ENCODE measurements at places on chromosomes 4 and X. TPM values are rescaled to one million over a fixed set of nuclear protein-coding genes. Genes with fewer than 3 reads are reported as not detected.

The FGF2 gene
- total RNA-seq = 16.9 TPM

The CDKL2 gene
- total RNA-seq = 15.9 TPM

The LRP2BP gene
- 1.9 TPM for total RNA-seq

The APEX2 gene
- total RNA-seq = 15.9 TPM

The BRCC3 gene
- total RNA-seq = 23.0 TPM

The CENPVL2 gene
- total RNA-seq = not detected

The EREG gene
- total RNA-seq = 0.44 TPM

The INTS6L gene
- 7.7 TPM for total RNA-seq

DNA sequence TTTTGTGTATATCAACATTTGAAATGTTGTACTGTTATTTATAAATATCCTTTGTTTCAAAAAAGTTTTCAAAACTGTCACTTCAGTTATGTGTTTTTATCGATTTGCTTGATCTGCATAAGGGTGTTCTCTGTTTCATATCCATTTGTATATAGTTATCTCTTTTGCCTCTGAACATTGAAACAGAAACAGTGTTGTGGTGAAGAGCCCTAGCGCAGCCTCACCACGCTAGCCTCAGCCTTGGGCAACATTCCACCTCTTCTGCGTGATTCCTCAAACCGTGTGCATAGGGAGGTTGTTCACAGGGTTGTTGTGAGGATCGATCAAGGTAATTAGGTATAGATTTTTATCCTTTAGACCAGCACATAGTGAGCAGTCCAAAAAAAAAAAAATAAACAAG lies 287.0 kb upstream of the GALNT7 start:
- no peak for DNase-seq

- no peak for DNase-seq
Measured at GRCh38 chr4:2470791-2471190, 1.9 kb downstream of the RNF4 start.

DNA sequence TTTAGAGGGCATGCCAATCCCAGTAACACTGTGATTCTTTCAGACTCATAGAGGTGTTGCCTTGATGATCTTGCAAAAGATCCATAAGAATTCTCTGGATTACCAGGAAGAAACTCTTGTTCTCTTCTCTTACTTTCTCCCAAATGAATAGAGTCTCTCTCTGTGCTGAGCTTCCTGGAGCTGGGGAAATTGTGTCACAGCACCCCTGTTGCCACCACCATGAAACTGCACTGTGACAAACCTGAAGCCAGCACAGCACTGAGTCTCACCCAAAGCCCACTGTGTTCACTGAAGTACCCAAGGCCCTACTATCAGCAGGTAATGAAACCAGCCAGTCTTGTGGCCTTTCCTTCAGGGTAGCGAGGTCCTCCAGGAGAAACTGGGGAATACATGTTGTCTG lies 332.7 kb upstream of the FGF16 start:
- DNase-seq = no peak

GRCh38 chrX:118632862-118633261 lies 94.5 kb upstream of the IL13RA1 start:
- DNase-seq = no peak

DNA sequence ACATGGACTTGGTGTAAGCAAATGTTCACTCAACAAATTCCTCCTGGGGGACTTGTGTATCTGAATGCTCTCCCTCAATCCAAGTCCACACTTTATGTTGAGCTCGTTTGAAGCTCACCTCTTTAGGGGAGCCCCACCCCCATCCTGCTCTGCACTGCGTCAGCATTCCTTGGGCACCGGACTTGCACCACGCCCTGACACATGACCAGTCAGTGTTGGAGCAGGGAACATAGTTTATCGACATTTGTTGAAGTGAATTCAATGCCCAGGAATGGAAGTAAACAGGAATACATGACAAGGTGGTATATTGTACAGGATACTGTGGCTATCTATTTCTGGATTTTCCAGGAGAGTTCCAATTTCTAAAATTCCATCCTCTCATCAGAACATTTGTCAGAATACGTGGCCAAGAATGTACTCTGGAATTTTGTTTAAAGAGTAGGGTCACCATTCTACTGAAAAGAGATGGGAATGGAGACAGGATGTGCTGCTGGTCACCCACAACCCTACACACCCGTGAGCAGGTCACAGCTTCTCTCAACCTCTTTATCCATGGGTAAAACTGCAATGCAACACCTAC lies 60.0 kb upstream of the LNX1 start:
- peak; percentile 12 for DNase-seq

DNA sequence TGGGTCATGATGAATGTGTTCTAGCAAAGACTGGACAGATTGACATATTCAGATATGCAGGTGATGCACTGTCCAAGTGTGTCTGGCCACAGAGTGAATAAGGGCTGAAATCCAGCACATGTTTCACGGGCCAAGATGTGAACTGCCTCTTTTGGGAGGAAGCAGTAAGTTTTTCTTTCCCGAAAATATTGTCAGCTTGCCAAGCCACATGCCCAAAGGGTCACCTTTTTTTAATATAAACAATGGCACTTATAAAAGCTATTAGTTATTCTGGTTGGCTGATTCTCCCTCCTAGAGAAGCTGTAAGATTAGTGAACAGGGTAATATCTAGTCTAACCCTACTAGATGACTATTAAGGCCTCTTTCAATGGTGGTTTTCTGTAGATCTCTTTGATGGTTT lies 1.5 kb upstream of the EDNRA start:
- no peak for DNase-seq

DNA sequence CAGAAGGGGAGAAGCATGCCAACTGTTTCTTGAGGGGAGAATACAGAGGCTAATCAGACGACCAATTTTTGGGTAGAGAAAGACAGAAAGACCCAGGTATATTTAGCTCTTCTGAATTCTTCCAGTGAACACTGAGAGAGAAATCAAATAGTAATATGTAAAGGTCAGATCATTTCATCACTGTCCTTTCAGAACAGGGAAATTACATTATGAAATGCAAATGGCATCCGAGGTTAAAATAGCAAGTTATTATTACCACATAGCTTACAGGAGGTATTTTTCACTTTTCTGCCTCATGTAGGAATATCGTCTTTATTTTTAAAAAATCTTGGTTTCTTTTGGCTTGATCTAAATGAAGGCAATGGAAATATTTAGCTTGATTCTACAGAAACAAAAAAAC lies 18.0 kb downstream of the GABRB1 start:
- no peak for DNase-seq

DNA sequence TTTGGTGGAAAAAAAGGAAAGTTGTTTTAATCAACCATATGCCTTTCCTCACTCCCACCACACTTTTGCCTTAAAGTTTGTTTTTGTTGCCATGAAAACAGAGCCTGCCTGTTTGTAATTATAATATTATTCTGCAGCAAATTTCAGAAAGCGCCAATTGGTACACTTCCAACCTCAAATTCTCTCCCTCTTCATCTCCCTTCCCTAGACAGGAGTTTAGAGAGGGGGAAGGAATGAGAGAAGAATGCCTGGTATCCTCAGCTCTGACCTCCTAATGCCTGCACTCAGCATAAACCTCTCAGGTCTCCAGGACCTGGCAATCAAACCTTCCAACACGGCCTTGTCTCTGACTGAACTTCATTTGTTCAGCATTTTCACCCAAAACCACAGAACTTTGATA lies 138.4 kb upstream of the HCCS start:
- DNase-seq = no peak

DNA sequence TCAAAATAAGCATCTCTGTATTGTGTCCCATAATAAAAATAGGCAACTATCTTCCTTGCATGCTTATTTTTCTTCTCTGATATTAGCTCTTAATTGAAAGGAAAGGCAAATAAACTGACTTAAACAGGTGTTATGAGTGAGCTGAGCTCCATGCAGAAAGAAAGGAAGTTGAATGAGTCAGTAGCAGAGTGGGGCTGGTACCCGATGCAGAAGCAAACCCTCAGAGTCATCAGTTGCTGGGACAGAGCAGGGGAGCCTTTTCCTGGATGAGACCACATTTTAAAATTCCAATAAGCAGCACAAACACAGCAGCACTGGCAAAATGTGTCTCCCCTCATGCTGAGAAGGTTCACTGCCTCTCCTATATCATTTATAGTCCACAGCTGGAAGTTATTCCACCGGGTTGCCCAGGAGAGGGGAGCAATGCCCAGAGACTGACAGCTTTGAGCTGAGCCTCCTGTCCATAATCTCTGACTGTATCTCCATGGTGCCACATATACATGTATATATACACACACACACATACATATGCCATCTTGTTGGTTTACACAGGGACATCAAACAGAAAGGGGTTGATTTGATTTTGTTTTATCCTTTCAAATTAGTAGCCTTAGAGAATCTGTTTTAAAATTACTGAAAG lies 274.3 kb upstream of the PPARGC1A start:
- peak; percentile 12 for DNase-seq

DNA sequence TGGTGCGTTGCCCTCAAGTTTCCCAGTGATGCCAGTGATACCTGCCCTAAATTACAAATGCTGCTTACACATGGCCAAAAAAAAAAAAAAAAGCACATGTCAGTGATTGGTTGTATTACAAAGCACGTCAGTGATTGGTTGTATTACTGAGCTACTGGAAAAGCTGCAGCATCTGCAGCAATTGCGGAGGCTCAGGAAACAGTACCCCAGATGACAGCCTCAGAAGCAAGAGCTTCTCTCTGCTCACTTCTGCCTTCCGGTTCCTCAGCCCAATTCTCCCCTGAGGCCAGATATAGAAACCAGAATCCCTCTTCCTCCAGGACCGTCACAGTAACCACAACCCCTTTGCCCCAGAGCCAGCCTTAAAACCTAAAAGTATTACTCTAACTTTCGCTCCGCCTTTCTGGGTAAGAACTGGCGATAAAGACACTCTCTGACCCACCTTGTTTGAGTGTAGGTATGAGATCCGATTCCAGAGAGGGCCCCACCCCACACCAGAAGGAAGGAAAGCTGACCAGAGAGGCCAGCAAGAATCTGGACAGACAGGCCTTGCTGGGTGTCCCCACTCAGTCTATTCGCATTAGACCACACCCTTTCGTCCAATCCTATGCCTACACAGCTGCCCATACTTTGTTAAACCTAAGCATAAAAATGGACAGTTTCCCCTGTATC lies 85.0 kb upstream of the SORBS2 start:
- no peak for DNase-seq

GRCh38 chr4:69831646-69832325 lies 28.2 kb downstream of the SULT1E1 start:
- DNase-seq = no peak

DNA sequence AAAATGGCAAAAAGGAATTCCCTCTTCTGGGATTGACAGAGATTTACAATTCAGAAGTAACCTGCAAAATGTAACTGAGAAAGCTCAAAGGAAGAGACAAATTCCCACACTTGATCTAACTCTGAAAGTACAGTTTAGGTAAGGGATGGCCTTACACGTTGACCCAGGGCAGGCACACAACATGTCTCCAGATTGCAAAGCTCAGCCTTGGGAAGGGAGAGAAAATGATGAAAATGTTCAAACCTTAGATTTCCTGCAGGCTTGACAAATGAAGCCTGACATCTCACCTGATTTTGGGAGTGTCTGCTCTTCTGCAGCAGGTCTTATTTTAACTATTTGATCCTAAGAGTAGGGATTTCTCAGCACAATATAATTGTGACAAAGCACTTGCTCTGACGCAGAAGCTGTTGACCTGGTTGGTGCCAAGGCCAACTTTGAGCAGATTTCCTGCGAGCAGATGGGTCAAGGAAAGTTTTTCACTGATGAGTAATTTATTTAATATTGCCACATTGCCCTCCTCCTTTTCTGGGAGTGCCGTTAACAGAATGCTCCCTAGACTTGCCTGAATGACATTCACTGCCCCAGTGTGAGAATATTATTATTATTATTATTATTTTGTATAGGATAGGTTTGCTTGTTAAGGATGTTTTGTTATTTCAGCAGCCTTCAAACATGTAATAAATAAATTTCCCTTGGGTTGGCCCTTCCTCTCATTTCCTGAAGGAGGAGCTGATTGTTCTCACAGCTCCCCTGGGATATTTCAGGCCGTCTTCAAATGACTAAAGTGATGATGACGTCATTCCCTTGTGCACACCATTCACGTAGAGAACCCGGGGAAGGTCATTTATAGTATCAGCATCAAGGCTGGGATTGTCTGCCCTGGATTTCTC lies 157.1 kb downstream of the VEGFC start:
- no peak for DNase-seq

- peak; percentile 13 for DNase-seq
Measured at GRCh38 chrX:8684201-8684965, 47.6 kb downstream of the ANOS1 start.

All from kidney (tissue), 22 donors.